NCI-H1105 (cell line): ENCODE measurements at places on chromosomes 12 and 14.

GRCh38 chr12:108060067-108060466 lies 69.0 kb upstream of the WSCD2 start:
- DNase-seq: no peak

DNA sequence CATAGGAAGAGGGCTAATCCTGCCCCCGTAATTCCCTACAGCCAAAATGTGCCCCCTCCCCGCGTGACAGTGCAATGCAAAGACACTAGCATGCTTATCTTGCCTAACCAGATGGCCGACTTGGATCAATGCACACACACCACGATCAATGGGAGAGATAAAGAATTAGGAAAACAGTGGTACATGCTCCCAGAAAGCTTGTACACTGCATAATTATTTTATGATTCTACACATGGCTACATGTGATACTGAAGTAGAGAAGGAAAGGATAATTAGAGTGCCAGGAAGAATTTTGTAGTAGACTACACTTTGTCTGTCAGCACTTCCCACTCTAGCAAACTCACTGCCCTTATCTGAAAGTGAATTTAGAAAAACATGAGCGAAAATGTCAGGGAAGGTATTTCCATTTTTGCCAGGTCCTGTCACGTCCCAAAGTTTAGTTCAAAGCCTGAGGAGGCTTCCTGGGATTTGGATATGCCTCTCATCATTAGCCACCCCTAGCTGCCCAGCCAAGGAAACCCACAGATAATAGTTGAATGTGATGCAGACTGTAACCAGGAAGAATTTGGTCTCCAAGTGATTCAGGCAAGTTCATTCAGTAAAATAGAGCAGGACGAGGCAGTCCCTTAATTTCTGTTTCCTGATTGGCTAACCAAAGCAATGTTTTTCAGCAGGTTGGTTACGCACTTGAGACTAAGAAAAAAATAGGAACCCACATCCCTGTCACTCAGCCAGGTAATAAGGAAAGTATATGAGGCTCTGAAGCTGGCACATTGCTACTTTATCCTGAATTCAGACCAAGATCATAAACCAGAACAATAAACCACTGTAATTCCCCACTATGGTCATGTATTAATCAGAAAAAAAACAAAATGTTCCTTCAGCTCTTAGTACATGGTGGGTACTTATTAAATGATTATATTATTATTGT lies 199.6 kb upstream of the OTX2 start:
- DNase-seq: no peak

- DNase-seq: no peak
These were observed 233.2 kb upstream of the AMIGO2 start for GRCh38 chr12:47312808-47313426.

DNA sequence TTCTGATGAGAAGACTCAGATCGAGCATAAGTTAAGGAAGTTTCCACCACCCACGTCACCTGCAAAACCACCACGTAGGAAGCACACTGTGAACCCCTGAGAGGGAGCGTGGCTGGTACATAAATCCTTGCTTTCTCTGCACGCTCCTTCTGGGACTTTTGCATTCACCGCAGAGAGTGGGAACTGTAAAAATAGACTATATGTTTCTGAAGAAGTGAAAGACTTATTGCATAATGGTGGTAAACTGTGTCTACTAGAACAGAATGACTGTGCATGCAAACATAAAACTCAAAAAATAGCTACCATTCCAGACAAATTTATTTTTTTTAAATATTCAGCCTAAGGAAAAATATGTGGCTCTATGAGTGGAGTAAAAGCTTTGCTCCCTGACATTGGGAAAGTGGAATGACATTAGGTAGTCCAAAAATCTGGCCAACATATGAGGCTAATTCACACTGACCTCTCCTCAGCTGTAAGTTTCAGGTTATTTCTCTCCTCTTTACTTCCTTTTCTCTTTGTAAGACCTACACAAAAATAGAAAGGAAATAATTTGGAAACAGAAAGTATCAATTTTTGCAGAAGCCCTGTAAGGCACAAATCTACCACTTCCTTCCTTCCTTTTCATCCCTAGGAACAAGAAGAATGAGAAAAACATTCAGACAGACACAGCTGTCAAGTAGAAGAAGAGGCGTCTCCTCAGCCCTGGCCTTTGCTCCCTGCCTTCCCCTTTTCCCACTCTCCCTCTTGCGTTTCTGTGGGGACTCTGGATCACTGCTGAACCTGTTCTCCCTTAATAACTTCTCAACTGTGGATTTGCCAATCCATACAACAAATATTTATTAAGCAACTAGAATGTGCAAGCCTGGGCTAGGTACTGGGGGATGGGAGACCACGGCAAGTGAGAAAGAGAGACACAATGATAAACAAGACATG lies 264.3 kb upstream of the FOXN3 start:
- no peak for DNase-seq

- DNase-seq: peak; percentile 22
These were observed 830 bp downstream of the PPP4R3A start for GRCh38 chr14:91509083-91509877.

GRCh38 chr12:124391340-124392261 lies 96.7 kb downstream of the RFLNA start:
- no peak for DNase-seq

GRCh38 chr12:5888816-5889315 lies 56.2 kb downstream of the ANO2 start:
- DNase-seq: no peak

- DNase-seq: no peak
These were observed 572 bp downstream of the EFS start for GRCh38 chr14:23364164-23365035.

DNA sequence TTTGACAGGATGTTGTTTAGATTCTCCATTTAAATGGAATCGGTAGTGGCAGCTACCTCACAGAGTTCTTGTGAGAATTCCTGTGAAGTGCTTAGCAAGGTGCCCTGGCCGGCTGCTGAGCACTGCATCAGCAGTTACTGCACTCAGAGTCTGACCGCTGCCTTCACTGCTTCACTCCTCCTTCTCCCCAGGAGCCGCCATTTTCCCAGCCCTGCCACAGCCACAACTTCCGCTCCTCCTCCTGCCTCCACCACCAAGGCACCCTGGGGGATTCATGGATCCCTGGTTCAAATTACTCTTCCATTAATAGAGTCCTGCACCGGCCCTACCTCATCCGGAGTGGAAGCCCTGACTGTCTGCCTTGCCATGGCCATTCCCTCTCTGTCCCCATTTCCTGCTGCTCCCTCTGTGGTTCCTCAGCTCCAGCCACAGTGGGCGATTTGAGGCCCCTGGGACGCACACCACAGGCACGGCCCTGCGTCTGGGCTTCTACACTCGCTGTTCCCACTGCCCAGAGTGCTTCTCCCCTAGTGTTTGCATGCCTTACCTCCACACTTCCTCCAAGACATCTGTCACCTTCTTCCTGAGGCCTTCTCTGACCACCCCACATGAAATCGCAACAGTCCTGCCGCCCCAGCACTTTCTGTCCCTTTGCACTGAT lies 210.3 kb downstream of the IPO8 start:
- DNase-seq: no peak

GRCh38 chr12:70876952-70877351 lies 43.6 kb downstream of the PTPRR start:
- DNase-seq: no peak

DNA sequence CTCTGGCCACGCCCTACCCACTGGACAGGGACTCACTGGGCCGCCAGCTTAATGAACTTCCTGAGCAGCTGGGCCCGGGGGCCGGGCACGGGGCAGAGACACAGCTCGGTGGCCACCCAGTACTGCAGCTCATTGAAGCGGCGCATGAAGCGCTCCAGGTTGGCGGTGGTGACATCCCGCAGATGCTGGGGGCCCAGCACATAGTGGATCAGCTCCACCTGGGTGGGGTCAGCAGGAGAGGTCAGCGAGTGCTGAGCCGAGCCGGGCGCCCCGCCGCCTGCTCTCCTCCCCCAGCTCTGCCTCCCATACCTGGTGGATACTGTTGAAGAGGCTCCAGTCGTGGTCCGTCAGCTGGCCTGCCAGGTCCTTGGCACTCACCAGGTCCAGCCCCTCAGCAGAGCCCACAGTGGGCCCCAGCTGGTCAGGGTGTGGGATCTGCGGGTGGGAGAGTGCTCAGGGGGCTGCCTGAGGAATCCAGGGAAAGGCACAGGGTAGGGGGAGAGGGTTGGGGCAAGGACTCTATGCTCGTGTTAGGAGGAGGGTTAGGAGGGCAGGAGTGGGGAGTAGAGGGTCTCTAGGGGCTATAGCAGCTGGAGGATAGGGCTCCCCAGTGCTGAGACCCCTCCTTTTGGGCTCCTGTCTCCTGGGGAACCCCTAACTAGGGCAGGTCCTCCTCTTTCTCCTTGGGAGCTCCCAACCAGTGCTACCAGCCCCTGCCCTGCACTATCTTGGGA lies 15.5 kb upstream of the ENDOU start:
- no peak for DNase-seq

DNA sequence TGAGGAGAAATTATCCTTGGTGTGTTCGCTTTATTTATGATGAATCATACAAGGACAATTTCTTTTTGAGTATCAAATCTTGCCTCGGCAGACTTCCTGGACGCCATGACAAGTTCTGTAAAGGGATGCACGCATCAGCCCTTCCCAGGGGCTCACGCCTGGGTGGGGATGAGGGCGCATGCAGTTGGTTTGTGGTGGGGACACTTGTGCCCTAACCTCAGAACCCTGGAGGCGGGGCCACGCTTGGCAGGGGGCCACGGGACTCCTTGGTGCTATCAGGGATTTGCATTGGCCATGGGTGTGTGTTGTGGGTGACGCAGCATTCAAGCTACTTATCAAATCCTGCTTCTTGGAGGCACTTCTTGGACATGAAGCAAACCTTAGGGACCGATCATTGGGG lies 143.8 kb upstream of the RTL1 start:
- DNase-seq: no peak

GRCh38 chr12:104734541-104735095 lies 223.5 kb downstream of the SLC41A2 start:
- DNase-seq: no peak

GRCh38 chr12:27014085-27014858 lies at the start of gene TM7SF3:
Gene TM7SF3, minus strand, starts transcription at chr12:27014384. Its CDS starts 216 bp downstream, at chr12:27014168.
- peak; percentile 95 for DNase-seq

GRCh38 chr14:65866448-65866847 lies 453.9 kb downstream of the FUT8 start:
- no peak for DNase-seq

GRCh38 chr12:123829561-123829960 lies 67.5 kb downstream of the DNAH10 start:
- DNase-seq: no peak

- DNase-seq: no peak
These were observed 36.5 kb downstream of the RILPL1 start for GRCh38 chr12:123497065-123497464.

DNA sequence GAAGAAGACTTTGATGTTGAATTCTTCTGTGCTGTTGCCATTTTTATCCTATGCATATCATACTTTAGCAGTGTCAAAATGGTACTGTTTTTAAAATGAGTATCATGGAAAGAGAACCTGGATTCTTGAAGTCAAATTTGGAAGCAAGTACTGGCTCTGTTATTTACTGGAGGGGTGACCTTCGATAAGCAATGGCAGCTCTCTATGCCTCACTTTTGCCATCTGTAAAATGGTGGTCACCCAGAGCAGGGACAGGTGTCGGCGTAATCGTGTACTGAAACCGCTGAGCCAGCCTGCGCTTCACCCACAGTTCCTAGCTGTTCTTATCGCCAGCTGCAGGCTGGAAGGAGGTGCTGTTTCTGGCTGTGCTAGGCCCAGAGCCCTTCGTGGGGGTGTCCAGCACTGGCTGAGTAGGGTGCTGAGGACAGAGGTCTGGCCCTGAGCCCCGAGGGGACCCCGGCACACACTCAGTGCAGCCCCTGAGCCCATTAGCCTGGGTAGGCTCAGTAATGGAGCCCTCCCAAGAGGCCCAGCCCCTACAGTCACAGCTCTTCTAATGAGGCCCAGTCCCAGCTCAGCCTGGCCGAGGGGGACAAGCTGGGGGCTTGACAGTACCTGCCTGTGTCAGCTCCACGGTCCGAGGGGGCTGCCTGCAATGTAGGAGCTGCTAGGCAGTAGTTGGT lies 183.5 kb downstream of the PHETA1 start:
- DNase-seq: no peak

DNA sequence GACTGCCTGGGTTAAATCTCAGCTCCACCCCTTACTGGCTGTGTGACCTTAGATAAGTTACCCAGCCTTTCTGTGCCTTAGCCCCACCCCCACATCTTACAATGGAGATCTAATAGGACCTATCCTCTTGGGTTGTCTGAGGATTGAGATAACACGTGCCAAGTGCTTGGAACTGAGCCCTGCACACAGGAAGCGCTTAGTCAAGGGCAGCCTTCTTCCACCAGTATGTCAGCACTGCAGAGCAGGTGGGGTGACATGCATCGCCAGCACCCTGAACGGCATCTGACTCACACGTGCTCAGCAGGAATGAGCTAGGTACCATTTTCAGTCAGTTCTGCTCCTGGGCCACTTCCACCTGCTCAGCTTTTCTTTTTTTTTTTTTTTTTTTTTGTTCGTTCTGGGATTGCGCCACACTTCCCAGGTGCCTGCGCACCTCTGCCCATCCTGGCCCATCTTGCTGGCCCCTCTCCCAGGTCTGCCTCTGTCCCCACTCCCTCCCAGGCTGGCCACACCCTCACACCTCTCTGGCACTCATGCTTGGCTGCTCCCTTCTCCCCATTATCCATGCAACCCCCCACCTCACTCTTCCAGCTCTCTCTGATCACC lies 19.6 kb downstream of the LGMN start:
- DNase-seq: peak; percentile 11
